Heart left ventricle (tissue), 16 donors: ENCODE measurements at places on chromosomes 5 and 9.

DNA sequence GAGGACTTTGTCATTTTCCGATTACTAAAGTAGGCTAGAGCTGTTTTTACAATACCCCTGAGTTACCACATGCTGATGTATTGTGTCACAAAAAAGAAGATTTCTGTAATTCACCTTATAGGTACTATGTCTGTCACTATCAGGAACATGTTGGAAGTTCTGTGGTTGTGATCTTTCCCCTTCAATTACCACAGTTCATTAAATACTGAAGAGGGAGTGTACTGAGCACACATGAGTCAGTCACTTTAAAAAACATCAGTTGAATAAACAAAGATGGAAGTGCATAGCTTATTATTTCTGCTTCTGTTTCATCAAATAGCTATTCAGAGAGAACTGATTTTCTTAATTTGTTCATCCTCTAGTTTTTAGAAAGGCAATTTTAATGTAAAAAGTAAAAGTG lies 31.7 kb downstream of the AP3S1 start:
- DNase-seq: no peak

- no peak for DNase-seq
These were observed 13.0 kb downstream of the ERAP1 start for GRCh38 chr5:96794757-96795156.

- DNase-seq: no peak
These were observed 212.2 kb downstream of the SMARCA2 start for GRCh38 chr9:2227144-2227867.

- no peak for DNase-seq
These were observed 110.5 kb upstream of the HMHB1 start for GRCh38 chr5:143701493-143701892.

DNA sequence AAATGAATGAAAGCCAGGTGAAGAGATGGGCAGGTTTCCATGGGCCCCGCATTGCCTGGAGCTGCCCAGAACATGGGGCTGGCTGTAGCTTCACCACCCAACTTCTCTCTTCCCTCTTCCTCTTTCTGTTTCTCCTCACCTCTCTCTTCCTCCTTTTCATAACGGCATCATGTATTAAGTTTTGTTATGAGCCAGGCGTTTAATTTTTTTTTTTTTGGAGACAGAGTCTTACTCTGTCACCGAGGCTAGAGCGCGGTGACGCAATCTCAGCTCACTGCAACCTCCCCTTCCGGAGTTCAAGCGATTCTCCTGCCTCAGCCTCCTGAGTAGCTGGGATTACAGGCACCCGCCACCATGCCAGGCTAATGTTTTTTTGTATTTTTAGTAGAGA lies 13.0 kb upstream of the SPINK4 start:
- DNase-seq: peak; percentile 80

DNA sequence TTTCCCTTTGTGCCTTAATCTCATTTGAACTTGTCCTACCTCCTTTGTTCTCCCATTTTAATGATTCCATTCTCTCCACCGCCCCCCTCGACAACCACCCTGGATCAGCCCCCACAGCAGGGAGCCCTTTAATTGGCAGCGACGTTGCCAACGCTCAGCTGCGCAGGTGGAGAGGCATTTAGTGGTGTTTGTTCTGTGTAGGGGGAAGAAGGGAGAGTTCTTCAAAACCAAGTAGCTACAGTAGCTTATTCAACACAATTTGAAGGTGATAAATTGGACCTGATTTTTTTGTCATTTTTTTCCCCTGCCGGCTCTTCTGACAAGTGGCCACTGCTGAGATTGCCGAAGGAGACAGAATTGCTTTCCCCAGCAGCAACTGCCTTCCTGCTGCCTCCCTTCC lies 499.1 kb downstream of the CDK5RAP2 start:
- DNase-seq: no peak

DNA sequence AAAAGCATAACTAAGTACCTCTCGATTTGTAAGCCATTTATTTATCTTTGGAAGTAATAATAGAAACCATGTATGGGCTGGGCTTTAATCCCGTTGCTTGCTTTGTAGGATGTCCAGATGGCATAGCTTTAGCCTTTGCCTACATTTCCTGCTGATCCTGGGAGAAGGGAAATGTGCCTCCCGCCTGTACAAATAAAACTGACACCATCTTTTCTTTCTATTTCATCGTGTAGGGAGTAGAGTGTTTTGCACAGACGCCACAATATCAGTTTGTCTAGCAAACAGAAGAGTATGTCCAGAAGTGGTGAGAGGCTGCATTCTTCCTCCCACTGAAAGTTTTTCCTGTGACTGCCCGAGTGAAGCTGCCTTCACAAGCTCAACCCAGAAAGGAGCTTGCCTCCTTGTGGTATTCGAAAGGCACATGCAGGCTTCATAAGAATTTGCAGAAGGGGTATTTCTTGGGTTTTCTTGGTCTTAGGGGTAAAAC lies 24.7 kb upstream of the TJP2 start:
- DNase-seq: no peak

GRCh38 chr9:26170190-26170589 lies 491.9 kb upstream of the TUSC1 start:
- no peak for DNase-seq

DNA sequence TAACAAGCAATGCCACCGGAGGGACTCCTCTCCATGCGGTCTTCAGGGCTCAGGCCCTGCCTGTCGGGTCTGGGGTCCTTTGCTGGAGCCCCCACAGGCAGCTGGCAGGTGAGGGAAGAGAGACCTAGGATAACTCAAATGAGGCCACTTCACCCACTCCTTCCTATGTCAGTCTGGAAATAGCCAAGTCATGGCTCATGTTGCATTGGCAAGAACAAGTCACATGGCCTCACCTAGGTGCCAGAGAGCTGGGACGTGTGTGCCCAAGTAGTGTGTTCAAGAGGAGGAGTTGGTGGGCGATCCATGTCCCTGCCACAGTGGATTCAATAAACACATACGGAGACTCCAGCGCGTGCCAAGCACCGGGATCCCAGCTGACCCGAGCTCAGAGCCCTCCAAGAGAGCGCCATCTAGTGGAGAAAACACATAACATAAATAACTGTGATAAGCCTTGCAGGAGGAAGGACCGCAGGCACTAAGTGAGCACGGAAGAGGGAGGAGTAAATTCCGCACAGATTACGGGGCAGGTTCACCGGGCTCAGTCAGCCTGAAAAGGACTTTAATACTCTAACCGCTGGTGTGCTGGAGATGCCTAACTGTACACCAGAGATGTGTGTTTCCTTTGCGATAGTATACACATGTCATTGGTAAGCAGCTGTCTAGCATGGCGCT lies 580.8 kb downstream of the CCDC171 start:
- DNase-seq: no peak

DNA sequence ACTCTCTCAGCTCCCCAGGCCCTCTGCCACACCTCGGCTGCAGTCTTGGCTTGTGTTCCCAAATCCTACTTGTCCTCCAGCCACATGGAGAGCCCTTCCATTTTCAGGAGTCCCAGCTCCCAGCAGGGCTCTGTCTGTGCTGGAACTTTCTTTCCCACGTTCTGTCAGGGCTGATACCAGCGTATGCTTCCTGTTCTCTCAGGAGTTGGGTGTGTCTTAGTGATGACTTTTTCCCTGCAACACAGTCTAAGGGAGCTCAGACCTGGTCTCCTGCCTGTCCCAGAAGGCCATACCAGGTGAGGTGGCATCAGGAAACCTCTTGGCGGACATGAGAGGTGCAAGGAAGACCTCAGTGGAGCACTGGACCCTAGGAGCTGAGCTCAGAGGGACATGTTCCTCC lies 226.5 kb downstream of the HSPA4 start:
- DNase-seq: peak; percentile 15

- DNase-seq: no peak
These were observed 61.8 kb downstream of the CHSY3 start for GRCh38 chr5:129966071-129966470.

- peak; percentile 58 for DNase-seq
These were observed 1.3 kb downstream of the TERT start for GRCh38 chr5:1293416-1294205.

- DNase-seq: no peak
These were observed 79.1 kb downstream of the AOPEP start for GRCh38 chr9:94805585-94805984.

GRCh38 chr9:97510797-97511654 lies 9.6 kb downstream of the TMOD1 start:
- DNase-seq: no peak

DNA sequence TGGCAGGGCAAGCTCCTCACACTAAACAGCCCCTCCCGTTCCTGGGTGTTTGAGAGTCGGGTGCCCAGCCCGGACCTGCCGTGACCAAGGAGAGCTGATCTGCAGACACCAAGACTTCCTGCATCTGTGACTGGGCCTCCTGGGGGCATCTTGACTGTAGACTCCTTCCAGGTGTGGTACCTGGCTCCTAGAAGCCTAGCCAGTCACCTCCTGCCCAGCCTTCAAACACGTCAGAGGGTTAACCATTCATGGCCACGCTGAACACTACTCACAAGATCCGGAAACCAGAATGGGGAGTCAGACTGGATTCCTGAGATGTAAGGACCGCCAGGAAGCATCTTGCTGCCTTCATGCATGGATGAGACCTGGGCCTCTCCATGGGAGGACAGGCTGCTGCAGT lies 3.7 kb upstream of the LCN2 start:
- DNase-seq: no peak
